ENCODE measurements at places on chromosomes 12 and 14. TPM values are rescaled to one million over a fixed set of nuclear protein-coding genes. Genes with fewer than 3 reads are reported as not detected.

DNA sequence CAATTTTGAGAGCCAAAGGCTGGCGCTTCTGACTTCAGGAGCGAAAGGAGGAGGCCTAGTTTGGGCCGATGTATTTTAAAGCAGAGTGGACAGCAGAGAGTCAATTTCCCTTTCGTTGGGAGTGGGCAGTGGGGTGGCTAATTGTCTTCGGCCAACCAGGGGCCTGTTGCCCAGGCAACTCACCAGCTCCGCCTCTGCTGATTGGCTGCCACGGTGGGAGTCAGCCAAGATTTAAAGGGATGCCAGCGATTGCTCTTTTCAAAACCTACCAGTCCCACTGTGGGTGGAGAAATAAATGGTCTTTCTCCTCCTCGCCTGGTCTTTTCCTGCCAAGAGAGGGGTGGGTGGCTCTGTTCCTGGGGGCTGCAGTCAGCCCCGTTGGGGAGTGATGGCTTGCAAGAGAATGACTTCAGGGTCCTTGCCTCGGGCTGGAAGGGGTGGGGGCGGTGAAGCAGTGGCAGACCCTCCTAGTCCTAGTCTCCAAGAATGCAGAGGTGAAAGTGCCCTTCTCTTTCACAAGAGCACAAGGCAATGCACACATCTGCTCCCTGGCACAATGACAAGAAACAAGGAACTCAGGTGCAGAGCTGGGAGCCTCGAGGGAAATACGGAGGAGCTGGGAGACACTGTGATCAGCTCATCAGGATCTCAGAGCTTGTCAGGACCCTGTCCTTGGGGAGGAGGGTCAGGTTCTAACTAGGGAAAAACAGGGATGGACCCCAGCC, 37.7 kb downstream of the RASAL1 start:
- peak; percentile 4 for DNase-seq

- DNase-seq, result no peak
Observed at GRCh38 chr14:45811155-45811554, 558.2 kb upstream of the MIS18BP1 start.

GRCh38 chr14:105537580-105538474, 11.4 kb downstream of the TMEM121 start:
- DNase-seq, result no peak

DNA sequence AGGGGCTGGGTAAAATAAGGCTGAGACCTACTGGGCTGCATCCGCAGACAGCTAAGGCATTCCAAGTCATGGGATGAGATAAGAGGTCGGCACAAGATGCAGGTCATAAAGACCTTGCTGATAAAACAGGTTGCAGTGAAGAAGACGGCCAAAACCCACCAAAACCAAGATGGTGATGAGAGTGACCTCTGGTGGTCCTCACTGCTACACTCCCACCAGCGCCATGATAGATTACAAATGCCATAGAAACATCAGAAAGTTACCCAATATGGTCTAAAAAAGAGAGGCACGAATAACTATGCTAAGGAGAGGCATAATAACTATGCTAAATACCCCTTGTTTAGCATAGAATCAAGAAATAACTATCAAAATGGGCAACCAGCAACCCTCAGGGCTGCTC, 46.2 kb upstream of the MAP3K9 start:
- DNase-seq, result no peak

LMO3 gene
- 0.43 TPM for total RNA-seq

MYF6 gene
- not detected for total RNA-seq

KRT78 gene
- total RNA-seq, result not detected

TMCC3 gene
- 1.6 TPM for total RNA-seq

CFL2 gene
- total RNA-seq, result 173 TPM

SPTB gene
- under 0.01 TPM for total RNA-seq

Data from fibroblast of villous mesenchyme (primary cell).